ENCODE measurements at places on chromosomes 13 and 19. TPM values are rescaled to one million over a fixed set of nuclear protein-coding genes. Genes with fewer than 3 reads are reported as not detected.

- no peak for DNase-seq
These were observed 2.6 kb downstream of the LHB start for GRCh38 chr19:49014123-49014869.

DNA sequence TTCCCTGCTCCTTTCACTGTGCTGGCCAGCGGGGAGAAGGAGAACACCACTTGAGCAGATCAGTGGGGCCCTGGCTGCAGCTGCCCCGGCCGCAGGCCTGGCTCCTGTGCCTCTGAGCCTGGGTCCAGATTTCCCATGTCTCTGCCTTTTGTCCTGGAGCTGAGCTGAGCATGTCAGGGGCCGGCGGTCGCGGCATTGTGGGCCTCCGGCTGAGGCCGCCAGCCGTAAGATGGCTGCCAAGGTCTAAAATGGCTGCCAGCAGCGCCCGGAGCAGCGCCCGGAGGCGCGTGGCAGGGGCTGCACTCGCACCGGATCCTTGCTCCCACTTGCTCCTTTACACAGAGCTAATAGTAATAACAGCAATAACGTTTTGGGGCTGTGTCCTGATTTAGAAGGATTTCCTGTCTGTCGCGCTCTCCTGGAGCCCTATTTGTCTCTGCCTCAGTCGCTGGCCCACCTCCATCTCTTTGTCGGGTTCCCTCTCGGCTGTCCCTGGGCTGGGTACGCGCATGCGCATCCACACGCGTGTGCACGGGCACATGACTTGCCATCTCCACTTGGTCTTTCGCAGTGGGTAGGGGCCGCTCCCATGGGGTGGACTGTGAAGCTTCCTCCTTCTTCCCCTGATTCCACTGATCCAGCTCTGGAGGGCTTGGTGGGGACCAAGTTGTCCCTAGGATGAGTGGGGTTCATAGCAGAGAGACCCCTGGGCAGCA is 32.1 kb downstream of the LYL1 start:
- no peak for DNase-seq

GRCh38 chr13:67437244-67437643 is 207.1 kb upstream of the PCDH9 start:
- DNase-seq = no peak

The DNASE2 gene
- 23.4 TPM for total RNA-seq

GRCh38 chr13:63124863-63125262 is 1709.2 kb upstream of the PCDH20 start:
- peak; percentile 74 for DNase-seq

Measured in fibroblast of lung (primary cell).